ENCODE measurements at places on chromosomes 4 and X. TPM values are rescaled to one million over a fixed set of nuclear protein-coding genes. Genes with fewer than 3 reads are reported as not detected.
A peak's percentile ranks its signal among the peaks of the same experiment; 100 is the strongest.

DNA sequence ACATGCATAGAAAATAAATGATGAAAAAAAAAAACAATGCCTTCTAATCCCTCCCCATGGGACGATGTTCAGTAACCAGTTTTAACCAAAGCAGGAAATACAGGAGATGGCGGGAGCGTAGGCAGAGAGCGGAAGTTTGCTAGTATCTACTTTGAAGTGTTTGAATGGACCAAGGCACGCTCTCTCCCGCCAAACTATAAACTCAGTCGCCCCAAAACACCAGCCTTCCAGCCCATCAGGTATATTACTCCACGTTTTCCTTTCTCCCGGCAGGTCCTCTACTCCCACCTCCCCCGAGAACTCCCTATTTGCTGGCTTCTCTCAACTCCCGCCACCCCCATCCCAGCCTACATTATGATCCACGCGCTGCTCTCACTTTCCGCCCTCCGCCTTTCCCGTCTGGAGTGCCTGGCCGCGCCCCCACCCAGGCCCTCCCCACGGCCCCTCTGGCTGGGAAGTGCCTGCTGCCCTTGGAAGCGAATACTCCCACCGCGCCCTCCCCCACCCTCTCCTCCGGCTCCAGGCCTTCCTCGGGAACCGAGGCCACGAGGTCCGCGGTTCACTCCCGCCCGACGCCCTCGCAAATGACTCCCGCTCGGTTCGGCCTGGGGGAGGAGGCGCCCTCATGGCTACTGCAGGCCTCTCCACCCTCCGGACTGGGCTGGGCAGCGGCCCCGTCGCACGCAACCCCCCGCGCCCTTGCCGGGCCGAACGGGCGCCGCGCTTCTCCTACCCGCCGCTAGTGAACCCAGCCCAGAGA lies 723 bp downstream of the DHX15 start:
- peak overlapping the region; percentile 96 for H3K27ac ChIP-seq
- peak overlapping the region; percentile 97 for H3K4me3 ChIP-seq
- DNase-seq = peak; percentile 67
- H3K36me3 ChIP-seq = no peaks in the 10 kb centered on the region

- H3K27ac ChIP-seq = no peak overlapping the region
- no peak overlapping the region for H3K4me3 ChIP-seq
- H3K4me1 ChIP-seq = peaks cover 10% of the 10 kb centered on the region
- H3K27me3 ChIP-seq = no peaks in the 10 kb centered on the region
- DNase-seq = no peak
Measured at GRCh38 chr4:122119739-122120138, 32.4 kb upstream of the BLTP1 start.

DNA sequence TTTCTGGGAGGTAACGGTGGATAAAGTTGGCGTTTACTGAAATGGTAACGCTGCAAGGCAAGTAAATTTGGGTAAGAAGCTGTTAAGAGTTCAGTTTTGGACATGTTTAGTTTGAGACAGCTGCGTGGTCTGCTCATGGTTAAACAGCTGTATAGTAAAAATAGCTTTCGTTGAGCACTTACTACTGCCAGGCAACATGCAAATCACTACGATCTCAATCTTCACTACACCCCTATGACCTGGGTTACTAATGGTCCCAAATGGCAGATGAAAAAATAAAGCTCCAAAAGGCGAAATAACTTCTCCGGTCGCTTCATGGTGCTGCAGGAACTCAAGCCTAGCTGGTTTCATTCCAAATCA lies 22.2 kb downstream of the FABP2 start:
- H3K27ac ChIP-seq = peak overlapping the region; percentile 97
- peaks cover 15% of the 10 kb centered on the region for H3K4me1 ChIP-seq
- peak overlapping the region; percentile 94 for H3K4me3 ChIP-seq
- H3K36me3 ChIP-seq = peaks cover 19% of the 10 kb centered on the region
- no peak for DNase-seq

SAP30 gene
- total RNA-seq = 2.6 TPM

- H3K4me3 ChIP-seq = no peak overlapping the region
- H3K27ac ChIP-seq = no peak overlapping the region
- H3K4me1 ChIP-seq = no peaks in the 10 kb centered on the region
- H3K27me3 ChIP-seq = no peaks in the 10 kb centered on the region
- no peak for DNase-seq
- H3K36me3 ChIP-seq = no peaks in the 10 kb centered on the region
Measured at GRCh38 chr4:1598206-1599025, 85.7 kb downstream of the FAM53A start.

DNA sequence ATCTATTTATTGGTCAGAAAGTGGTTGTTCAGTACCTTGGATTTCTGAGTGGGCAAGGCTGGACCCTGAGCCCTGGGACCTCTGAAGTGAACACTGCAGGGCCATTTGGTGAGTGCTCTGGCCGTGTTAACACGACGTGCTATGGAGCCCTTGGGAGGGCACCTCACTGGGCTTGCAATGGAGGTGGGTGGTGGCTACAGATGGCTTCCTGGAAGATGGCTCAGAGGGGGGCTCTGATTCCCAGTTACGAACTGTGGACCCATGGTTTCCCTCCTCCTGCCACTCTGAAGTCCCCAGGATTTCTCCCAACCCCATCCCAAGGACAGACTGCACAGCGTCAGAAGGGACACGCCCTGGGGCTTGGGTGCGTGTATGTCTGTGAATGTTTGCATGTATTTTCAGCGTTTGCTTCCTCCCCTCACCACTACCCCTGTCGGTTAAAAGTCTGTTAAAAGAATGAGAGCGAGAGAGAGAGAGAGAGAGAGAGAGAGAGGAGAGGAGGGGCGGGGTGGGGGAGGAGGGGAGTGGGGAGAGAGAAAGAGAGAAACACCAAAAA lies 3.7 kb upstream of the RHOH start:
- peaks cover 42% of the 10 kb centered on the region for H3K4me1 ChIP-seq
- peak overlapping the region; percentile 20 for H3K4me3 ChIP-seq
- no peaks in the 10 kb centered on the region for H3K27me3 ChIP-seq
- DNase-seq = no peak

POF1B gene
- total RNA-seq = not detected

GRCh38 chrX:17635231-17635630 lies 102.1 kb upstream of the SCML1 start:
- no peak overlapping the region for H3K27ac ChIP-seq
- no peak for DNase-seq
- no peaks in the 10 kb centered on the region for H3K4me1 ChIP-seq
- no peaks in the 10 kb centered on the region for H3K36me3 ChIP-seq
- no peaks in the 10 kb centered on the region for H3K27me3 ChIP-seq

DNA sequence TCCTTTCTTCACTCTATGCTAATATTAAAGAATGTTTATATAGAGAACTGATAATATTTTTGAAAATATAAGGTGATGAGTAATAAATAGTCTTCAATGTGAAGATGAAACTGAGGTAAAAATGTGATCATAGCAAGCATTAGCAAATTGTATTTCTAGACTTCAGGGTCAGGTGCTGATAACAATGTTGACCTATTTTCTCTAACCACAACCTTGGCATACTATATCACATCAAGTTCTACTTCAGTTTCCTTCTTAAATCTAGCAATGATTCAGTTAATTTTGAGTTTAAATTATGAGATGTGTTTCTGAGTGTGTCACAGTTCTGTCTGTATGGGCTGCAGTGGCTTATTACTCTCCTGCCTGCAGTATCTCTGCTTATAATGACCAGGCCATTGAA lies 209.4 kb downstream of the RAPGEF2 start:
- H3K36me3 ChIP-seq = peaks cover 8% of the 10 kb centered on the region
- no peak overlapping the region for H3K27ac ChIP-seq
- H3K27me3 ChIP-seq = no peaks in the 10 kb centered on the region
- H3K4me1 ChIP-seq = peaks cover 2% of the 10 kb centered on the region
- H3K4me3 ChIP-seq = no peak overlapping the region
- no peak for DNase-seq

DNA sequence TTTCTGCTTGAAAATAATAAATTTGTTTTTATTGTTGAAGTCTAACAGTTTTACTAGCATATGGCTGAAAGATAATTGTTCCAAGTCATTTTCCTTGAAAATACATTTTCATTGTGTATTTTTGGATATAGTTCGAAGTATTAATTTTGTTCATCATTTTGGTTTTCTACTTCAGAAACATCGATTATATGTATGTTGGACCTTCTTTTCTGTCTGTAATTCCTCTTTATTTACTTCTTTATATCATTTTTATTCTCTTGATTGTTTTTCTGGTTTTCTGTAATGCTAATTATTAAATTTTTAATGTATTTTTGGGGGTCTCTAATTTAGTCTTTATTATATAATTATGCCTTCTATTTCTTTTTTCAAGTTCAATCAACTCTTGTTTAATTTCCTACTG lies 407.1 kb upstream of the FRG1 start:
- H3K4me3 ChIP-seq = no peak overlapping the region
- no peaks in the 10 kb centered on the region for H3K27me3 ChIP-seq
- H3K27ac ChIP-seq = no peak overlapping the region

DNA sequence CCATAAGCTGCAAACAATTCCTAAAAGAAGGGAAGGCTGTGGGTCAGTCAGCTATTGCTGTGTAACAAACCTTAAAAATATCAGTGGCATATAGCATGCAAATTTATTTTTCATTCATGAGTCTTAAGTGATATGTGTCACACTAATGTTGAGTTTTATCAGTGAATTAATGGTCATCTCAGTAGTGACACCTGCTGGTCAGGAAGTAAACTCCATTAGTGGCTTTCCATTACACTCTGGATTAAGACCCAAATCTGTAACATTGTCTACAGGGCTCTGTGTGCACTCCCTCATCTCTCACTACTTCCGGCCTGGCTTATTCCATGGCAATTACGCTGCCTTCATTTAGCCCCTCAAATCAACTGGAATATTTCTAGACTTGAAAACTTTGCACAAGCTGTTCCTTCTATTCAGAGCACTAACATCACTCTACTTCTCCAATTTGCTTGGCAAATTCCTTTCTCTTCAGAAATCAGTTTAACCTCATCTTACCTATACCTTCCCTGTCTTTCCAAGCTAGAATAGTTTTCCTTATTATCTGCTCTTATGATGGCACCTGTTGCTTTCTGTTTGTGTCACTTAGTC lies 217.3 kb upstream of the TAPT1 start:
- no peaks in the 10 kb centered on the region for H3K27me3 ChIP-seq
- no peaks in the 10 kb centered on the region for H3K36me3 ChIP-seq
- H3K27ac ChIP-seq = no peak overlapping the region
- H3K4me3 ChIP-seq = no peak overlapping the region
- DNase-seq = peak; percentile 54

- no peaks in the 10 kb centered on the region for H3K36me3 ChIP-seq
- DNase-seq = no peak
- H3K27me3 ChIP-seq = no peaks in the 10 kb centered on the region
- H3K4me3 ChIP-seq = no peak overlapping the region
- H3K4me1 ChIP-seq = no peaks in the 10 kb centered on the region
- H3K27ac ChIP-seq = no peak overlapping the region
Measured at GRCh38 chr4:132827522-132827921, 321.6 kb upstream of the PCDH10 start.

FOXR2 gene
- total RNA-seq = not detected

ANXA3 gene
- total RNA-seq = not detected

PRKG2 gene
- total RNA-seq = 1.2 TPM

DNA sequence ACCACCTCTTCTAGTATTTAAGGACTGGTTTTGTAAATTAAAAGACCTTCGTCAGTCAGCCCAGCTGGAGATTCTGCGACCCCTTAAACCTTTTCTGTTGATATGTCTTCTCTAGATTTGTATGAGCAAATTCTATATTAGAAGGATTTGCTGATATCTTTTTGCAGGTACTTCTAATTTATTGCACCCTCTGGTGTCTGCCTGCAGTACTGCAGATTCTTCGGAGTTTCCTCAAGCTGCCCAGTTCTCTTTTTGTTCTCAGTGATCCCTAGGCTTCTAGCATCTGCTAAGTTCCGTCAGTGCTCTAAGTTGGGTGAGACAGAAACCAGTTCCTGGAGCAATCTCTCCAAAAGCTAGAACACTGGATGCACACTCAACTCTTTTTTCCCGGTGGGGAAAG lies 545.2 kb downstream of the C4orf33 start:
- H3K27me3 ChIP-seq = no peaks in the 10 kb centered on the region
- DNase-seq = no peak
- H3K4me3 ChIP-seq = no peak overlapping the region
- no peaks in the 10 kb centered on the region for H3K4me1 ChIP-seq

DNA sequence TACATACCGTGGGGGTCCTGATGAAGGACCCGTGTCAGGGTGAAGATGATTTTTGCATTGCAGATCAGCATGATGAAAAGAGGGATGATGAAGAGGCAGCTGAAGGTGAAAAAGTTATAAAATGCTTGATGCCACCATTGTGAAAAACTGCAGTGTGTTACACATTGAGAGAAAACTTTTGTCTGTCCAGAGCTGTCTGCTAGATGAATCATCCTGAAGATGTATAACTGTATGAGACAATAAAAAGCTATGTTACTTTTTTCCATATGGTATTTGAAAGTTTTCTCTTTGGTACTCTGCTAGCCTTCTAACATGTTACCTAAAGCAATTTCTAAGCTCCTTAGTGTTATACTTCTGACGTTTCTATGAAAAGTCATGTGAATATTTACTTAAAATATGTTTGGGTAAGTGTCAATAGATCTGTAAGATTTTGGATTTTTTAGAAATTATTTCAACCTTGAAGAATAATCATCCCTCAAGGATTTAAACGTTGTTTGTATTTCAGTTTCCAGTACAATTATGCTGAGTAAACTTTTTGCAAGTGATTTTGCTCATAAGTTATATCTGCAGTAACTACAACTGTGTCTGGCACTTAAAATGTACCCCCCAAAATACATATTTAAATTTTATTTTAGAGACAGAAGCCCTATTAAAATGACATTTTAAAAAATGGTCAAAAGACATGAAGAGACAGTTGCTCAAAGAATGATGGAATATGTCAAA lies 9.5 kb downstream of the GNRHR start:
- no peak overlapping the region for H3K27ac ChIP-seq
- H3K27me3 ChIP-seq = no peaks in the 10 kb centered on the region
- H3K4me1 ChIP-seq = no peaks in the 10 kb centered on the region
- H3K4me3 ChIP-seq = no peak overlapping the region
- H3K36me3 ChIP-seq = no peaks in the 10 kb centered on the region
- no peak for DNase-seq

DNA sequence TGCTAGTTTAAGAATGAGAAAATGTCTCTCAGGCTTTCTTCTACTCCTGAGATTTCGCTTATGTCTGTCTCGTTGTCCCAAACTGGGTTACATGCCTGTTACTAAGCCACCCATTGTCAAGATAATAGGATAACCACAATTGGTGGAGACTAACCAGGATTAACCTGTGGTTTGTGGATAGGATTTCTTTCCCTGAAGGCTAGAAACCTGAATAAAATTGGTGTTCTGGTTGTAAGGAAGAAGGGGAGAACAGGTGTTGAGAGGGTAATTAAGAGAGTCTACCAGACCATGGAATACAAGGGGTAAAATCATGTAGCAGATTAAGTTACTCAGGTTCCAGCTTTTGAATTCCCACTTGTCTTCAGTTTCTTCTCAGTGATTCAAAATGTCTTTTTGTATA lies 225.4 kb downstream of the CPE start:
- no peaks in the 10 kb centered on the region for H3K27me3 ChIP-seq
- H3K27ac ChIP-seq = no peak overlapping the region
- H3K36me3 ChIP-seq = no peaks in the 10 kb centered on the region

GRCh38 chr4:158068068-158068467 lies 104.8 kb downstream of the GASK1B start:
- no peak for DNase-seq
- no peak overlapping the region for H3K27ac ChIP-seq
- H3K4me3 ChIP-seq = no peak overlapping the region

- DNase-seq = peak; percentile 58
- H3K4me1 ChIP-seq = peaks cover 5% of the 10 kb centered on the region
- H3K36me3 ChIP-seq = no peaks in the 10 kb centered on the region
- no peak overlapping the region for H3K27ac ChIP-seq
Measured at GRCh38 chr4:154622598-154622997, 10.1 kb upstream of the FGG start.

TCEAL3 gene
- total RNA-seq = 6.2 TPM

GRCh38 chrX:150897421-150898320 lies 797 bp downstream of the CD99L2 start:
- peak; percentile 60 for DNase-seq
- H3K4me1 ChIP-seq = peaks cover 12% of the 10 kb centered on the region
